NCI-H1436 treated with DMSO at 0.1 percent for 48 hours (cell line): ENCODE measurements at places on chromosomes 3 and 15.

DNA sequence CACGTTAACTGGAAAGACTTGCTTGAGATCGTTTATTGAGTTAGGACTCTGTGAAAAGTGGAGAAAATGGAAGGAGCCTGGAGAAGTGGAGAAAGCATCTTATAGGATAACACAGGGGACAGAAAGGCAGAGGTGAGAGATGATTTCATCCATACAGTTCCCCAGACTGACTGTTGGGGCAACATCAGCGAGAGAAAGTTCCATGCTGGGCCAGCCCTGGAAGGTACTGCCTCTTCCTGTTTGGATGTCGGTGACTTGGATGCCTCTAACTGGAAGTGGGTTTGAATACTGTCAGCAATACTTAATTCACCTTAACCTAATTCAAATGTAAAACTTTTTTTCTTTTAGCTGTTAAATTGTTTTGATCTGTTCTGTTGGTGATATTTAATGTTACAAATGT lies 32.3 kb downstream of the ATP13A5 start:
- DNase-seq, result no peak

GRCh38 chr3:20225769-20226168 lies 39.8 kb upstream of the SGO1 start:
- DNase-seq, result no peak

DNA sequence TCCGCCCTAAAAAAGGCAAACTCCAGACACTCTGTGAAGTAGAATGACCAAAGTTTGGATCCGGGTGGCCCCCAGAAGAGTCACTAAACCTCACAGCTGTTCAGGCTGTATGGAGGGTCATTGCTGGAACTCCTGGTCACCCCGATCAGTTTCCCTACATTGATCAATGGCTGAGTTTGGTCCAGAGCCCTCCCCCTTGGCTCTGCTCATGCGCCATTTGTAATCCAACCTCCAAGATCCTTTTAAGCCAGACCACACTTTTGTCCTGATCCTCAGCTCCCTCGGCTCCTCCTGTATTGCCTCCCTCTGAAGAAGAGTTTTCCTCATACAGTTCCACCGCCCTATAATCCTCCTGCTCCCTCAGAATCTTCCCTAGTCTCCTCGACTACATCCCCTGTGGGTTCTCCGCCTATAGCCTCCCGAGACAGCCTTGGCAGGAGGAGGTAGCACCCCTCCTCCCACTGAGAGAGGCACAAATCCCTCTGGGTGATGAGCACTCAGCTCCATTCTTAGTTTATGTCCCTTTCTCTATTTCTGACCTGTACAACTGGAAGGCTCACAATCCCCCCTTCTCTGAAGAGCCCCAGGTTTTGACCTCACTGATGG lies 42.2 kb downstream of the ZBTB11 start:
- no peak for DNase-seq

GRCh38 chr3:164222197-164222596 lies 856.1 kb downstream of the SI start:
- DNase-seq, result no peak

DNA sequence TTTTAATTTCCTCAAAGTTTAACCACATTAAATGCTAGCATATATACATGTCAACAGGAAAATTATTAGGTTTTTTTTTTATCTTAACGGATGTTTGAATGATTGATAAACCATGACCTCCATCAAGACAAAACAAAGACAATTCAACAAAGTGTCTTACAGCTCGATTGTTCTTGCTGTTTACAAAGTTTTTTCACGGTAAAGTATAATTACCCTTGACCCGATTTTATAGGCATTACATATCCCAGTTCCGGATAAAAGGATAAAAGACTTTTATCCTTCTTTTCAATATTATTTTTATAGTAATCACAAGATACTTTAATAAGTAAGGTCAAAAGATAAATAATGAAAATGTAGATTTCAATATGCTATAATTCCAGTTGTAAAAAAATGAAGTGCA lies 96.9 kb downstream of the RORA start:
- DNase-seq, result no peak

DNA sequence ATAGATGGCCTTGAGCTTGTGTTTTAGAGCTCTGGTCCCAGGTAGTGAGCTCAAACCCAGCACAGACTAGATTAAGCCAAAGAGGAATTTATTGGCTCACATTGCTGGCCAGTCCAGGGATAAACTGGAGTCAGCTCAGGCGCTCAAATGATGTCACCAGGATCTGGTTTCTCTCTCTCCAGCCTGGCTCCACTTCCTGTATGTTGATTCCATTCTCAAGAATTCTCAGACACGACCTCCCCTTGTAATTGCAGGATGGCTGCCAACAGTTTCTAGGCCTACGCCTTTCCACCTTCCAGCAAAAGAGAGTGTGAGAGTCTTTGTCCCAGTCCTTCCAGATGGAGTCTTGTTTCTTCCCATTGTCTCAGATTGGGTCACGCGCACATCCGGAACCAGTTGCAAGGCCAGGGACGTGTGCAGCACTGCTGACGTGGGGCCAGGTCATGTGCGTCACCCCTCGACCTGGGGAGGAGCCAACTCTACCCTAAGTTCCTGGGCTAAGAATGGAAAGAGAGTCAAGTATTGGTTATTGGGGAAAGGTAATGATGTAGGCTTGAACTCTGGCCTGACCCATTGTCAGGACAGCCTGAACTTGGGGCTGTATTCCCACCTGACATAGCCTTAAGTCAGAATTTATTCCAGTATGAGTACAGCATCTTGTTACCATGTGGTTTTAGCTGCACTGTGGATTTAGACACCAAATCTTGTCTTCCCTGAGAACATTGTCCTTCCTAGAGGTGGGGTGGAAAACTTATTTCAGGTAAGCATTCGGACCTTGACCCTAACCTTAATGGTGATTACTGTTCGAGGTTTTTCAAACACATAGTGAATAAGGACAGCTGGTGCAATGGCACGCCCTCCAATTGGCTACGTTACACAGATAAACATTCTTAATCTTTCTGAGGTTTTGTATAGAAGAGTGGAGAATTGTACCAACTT lies 31.6 kb downstream of the CACNA1D start:
- DNase-seq, result no peak

GRCh38 chr3:16305111-16305541 lies 40.1 kb downstream of the OXNAD1 start:
- DNase-seq, result no peak
